ENCODE measurements at places on chromosomes 5 and 9.

GRCh38 chr5:43227655-43228054, 35.6 kb downstream of the NIM1K start:
- DNase-seq: no peak

- no peak for DNase-seq
Observed at GRCh38 chr9:136857166-136857565, 5.0 kb downstream of the MAMDC4 start.

DNA sequence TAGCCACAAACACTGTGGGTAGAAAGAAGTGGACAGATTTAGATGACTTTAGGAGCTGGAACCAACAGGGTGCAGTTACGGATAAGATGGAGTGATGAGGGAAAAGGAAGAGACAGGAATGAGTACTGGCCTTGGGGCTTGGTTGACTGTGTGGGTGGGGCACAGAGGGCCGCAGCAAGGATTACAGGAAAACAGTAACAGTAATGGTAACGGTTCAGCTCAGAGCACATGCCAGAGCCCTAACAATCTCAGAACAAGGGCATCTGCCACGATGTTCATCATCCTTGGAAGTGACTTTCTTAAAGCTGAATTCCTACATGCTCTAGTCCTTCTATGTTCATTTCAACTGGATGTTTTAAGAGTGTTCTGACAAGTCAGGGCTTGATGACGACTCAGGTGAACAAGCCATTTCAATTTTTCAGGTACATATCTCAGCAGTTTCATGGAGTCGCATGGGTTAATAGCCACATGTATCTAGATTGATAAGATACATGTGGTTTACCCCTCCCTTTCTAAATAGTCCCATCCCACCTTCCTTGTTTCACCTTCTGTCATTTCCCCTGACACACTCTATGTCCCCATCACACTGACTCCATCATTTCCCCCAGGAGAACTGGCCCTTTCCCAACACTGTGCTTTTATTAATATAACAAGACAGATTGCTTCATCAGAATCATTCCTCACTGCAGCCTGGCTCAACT, 65.0 kb downstream of the CEMIP2 start:
- DNase-seq: no peak

DNA sequence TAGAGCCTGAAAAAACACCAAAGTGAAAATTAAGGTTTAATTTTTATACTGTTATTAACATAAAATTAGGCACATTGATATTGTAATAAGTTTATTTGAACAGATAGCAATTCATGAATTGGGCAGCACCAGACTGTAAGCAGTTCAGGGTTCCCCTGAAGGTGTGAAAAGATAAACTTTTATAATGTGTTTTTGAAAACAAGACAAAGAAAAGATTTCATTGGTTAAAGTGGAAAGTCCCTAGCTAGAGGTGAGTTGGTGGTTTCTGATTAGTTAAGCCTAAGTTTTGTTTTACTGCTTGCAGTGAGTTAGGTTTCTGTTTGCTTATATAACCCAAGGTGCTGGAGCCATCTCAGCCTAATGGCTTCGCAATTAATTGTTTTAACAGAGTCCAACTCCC, 96.5 kb upstream of the RPS23 start:
- no peak for DNase-seq

DNA sequence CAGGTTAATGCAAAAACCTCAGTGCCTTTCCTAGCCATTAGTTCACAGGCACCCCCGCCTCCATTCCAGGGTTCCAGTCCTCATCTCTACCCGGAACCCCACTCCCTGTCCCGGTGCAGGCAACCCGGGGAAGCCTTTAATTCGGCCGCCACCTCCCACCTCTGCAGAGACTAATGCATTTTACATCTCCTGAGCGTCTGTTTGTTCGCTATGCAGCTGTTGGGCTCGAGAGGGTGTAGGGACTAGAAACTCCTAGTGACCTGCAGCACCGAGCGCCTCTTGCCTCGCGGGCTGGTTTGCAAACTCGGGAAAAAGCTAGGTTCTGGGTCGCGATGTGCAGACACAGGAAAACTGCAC, 3.6 kb downstream of the GDNF start:
- DNase-seq: no peak

DNA sequence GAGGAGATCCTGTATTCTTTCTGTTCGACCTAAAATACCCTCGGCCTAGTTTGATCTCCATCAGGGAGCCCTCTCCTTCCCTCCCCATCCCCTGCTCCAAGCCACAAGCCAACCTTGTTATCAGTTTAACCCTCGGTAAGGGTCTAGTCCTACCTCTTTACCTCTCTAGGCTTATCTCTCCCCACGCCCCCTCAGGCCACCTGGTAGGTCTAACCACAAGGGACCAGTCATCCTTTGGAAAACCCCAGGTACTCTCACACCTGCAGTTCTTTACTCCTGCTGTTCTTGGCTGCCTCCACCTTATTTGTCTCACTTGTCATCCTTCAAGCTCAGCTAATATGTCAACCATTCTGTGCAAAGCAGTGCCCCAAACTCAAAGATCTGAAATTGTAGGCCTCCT, 78.7 kb downstream of the RAD23B start:
- DNase-seq: no peak

GRCh38 chr5:80034559-80034958, 589 bp upstream of the THBS4 start:
- DNase-seq: no peak

DNA sequence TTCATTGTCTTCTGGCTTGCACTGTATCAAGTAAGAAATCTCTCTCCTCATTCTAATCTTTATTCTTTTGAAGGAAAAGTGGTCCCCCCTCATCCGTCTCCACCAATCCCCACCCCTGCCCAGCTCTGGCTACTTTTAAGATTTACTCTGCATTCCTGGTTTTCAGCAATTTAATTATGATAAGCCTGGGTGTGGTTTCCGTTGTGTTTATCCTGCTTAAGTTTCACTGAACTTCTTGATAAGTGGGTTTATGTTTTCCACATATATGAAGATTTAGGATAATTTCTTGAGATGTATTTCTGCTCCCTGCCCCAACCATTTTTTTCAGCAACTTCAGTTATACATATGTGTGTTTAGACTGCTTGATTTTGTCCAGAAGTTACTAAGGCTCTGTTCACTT, 46.5 kb downstream of the PTBP3 start:
- no peak for DNase-seq

- peak; percentile 53 for DNase-seq
Observed at GRCh38 chr5:76367623-76368371, 35.3 kb upstream of the IQGAP2 start.

DNA sequence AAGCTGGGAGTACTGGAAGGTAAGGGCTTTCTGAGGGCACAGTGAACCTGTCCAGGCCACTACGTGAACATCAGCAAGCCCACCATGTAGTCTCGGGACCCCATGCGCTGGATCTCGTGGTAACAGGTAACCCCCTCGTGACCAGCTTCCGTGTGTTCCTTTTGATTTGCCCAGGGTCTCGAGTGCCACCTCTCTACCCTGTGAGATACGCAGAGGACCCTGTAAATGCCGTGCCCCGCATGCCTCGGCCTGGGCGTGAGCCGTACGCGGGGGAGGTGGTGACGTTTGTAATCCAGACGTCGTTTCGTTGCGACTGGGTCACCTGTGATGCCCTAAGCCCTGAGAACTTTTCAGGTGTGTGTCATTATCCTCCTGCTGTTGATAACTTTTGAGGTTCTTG, 45.5 kb downstream of the TENT4A start:
- no peak for DNase-seq

GRCh38 chr9:126806336-126806735, 1.5 kb downstream of the ZBTB43 start:
- no peak for DNase-seq

DNA sequence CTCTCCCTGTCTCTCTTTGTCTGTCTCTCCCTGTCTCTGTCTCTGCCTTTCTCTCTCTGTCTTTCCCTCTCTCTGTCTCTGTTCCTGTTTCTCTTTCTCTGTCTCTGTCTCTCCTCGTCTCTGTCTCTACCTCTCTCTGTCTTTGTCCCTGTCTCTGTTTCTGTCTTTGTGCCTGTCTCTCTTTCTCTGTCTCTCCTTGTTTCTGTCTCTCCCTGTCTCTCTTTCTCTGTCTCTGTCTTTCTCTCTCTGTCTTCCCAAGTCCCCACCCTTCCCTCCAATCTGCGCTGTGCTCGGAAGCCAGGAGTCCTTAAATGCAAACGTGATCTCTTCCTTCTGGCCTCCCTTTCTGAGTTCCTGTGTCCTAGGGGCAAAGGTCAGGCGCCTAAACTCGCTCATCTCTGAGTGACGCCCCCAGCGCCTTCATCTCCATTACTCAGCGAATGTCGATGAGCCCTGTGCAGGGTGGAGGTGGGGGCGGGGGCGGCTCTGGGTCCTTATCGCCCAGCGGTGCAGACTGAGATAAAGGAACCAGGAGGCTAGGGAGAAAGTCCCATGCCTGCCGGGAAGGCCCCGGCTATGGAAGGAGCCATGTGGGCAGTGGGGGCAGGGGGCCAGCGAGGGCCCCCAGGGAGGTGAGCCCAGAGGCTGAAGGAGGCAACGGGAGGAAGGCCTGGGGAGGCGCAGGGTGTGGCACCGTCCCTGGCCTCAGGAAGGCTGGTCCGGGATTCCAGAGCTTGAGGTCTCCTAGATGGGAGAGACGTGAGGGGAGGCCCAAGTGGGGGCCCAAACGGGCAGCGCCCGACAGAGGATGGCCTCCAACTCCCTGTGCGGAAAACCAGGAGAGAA, 1.5 kb upstream of the SLC6A19 start:
- no peak for DNase-seq

DNA sequence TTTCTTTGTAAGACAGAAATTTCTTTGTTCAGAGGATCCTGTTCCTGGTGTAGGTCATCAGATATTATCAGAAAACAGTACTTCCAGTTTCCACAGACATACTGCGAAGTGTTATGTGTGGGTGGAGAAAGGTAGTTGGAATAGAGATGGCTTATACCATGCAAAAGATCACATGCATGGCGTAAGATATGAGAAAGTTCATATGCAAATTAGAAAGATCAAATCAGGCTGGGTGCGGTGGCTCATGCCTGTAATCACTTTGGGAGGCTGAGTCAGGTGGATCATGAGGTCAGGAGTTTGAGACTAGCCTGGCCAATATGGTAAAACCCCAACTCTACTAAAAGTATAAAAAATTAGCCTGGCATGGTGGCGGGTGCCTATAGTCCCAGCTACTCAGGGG, 65.2 kb upstream of the GLIS3 start:
- no peak for DNase-seq

DNA sequence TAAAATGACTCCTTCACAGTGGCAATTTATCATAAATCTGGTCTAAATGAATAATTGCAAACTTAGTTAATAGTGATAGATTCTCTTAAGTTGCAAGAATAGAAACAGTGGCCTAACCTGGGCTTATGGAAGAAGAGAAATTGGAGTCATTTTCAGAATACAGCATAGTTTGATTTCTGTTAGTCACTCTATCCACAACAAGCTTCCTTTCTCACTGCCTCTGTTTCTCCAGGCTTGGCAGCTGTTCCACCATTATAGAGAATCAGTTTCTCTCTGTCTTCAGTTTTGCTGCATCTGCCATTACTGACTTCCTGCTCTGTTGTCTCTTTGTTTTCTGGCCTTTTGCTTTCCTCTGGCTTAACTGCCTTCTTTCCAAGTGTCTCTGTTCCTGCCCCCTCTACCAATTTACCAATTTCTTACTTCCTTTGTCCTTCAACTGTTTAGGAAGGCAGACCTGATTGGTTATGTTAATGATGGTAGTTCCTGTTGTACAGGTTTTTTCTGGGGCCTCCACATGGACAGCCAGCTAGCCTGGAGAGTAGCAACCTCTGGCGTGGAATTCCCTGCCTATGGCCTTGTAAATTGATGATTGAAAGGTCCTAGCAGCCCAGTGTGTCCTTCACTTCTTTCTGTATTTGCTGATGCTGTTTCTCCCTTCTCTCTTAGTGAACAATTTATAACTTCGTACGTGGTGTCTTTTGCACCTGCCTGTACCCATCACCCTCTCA, 75.9 kb upstream of the RASGRF2 start:
- DNase-seq: no peak

- peak; percentile 47 for DNase-seq
Observed at GRCh38 chr5:71757590-71758543, 38.8 kb downstream of the CARTPT start.

- no peak for DNase-seq
Observed at GRCh38 chr5:143638654-143639053, 173.3 kb upstream of the HMHB1 start.

DNA sequence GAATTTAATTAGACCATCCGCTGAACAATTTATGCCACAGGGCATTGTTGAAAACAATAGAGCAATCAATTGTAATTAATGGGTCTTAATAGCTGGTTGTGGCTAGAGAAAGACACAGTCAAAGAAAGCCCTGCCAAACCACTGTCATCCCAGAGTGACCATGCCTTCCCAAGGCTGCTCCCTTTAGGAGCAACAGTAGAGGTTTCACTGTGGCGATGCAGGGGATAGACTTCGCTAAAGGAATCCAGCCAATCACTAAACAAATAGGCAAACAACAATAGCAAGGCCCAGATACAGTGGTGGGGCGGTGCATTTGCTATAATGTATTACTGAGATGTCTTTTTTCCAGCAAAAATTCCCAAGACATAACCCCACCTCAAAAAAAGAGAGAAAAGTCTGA, 87.8 kb upstream of the SLC27A6 start:
- DNase-seq: no peak

DNA sequence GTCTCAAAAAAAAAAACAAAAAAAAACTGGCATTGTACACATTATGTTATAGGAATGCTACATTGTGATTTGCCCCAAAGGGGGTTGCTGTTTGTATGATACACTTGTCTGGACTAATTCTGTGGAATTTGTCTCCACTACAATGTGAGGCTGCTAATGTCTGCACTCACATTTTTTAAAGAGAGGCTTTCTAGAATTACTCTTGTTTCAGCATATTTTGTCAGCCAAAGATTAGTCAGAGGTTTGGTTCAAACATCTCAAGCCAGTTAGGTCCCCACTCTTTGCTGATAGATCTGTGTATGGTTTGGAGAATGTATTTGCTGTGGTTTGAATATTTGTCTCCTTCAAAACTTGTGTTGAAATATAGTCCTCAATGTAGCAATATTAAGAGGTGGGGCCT, 59.3 kb upstream of the ZNF169 start:
- DNase-seq: no peak

DNA sequence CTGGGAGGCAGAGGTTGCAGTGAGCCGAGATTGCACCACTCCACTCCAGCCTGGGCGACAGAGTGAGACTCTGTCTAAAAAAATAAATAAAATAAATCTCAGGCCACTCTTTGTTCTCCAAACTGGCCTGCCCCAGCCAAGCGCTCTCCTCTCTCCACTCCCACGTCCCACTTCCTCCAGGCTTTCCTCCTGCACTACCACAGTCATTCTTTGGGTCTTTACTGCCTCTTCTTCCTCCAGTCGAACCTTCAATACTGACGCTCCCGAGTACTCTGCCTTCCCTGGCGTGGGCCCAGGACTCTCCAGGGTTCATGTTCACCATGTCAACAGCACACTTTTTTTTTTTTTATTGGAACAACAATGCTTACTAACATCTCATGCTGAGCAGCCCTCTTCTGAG, 23.9 kb downstream of the RNF130 start:
- no peak for DNase-seq

DNA sequence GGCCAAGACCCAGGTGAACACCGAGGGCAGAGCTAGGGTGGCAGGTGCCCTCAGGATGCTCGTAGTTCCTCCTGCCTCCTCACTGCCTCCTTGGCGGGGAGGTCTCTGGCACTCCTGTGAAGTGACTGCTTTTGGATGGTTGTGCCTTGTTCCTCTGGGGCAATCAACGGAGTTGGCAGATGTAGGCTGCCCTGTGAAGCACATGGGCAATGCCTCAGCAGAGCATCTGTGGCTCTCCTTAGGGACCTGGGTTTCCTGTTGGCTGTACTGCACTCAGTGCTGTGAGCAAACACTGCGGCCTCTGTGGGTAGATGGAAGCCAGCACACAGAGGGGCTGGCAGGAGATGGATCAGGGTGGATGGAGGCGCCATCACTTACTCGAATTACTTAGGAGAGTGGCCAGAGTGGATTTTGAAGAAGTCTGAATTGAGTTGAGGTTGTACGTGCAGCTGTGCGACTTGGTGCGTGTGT, 71.4 kb upstream of the COL5A1 start:
- DNase-seq: no peak
